ENCODE measurements at places on chromosomes 4 and X. TPM values are rescaled to one million over a fixed set of nuclear protein-coding genes. Genes with fewer than 3 reads are reported as not detected.

GRCh38 chrX:130552444-130553073, 150.8 kb downstream of the RBMX2 start:
- DNase-seq: no peak

DKC1 gene
- 17.9 TPM for total RNA-seq

DNA sequence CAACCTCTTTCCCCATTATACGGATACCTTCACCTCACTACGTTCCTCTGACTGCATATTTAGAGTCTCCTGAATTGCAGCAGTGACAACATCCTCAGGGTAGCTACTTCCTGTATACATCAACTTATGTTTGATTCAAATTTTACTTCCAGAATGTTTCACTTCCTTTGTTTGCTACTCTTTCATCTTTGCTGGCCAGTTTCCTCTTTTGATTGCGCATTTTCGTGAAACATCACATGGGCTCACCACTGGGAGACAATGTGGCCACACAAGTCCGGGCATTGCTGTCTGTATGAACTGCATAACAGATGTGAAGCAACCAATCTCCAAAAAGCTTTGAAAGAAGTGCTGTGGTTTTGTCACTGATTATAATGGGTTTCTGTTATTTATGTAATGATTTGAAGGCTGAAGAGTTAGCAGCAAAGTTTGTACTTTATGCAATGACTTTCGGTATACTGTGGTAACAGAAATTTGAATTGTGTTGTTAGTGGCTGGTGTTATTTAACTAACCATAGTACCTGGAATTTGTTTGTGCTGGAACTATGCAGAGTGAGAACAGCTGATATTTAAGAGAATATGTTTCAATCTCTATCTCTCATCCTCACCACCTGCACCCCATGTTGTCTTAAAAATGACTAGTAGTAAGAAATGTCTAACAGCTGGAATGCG, 7.4 kb downstream of the SNCA start:
- no peak for DNase-seq

DNA sequence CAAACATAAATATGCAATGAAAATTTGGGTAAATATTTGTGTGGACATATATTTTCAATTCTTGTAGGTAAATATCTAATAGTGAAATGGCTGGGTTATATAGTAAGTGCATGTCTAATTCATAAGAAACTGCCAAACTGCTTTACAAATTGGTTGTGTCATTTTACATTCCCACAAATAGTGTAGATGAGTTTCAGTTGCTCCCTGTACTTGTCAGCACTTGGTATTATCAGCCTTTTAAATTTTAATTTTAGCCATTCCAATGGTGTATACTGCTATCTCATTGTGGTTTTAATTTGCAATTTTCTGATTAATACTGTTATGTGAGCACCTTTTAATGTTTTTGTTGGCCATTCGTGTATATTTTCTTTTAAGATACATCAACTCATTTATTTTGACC, 23.1 kb upstream of the GABRE start:
- no peak for DNase-seq

DNA sequence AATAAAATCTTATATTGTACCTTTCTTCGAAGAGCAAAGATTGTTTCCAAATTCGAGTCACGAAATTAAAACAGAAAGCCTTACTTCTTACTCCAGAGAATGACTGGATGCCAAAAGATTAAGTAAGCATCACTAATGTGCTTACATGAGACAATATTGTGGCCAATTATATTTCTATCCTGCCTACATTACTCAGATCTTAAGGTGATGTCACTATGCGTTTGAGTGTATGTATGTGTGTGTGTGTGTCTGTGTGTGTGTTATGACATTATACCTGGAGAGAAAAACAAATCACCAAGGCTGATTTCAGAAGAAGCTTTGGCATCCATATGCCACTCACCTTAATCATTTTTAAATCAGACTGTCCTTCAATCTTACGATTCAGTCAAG, 556.3 kb downstream of the PPARGC1A start:
- DNase-seq: no peak

DNA sequence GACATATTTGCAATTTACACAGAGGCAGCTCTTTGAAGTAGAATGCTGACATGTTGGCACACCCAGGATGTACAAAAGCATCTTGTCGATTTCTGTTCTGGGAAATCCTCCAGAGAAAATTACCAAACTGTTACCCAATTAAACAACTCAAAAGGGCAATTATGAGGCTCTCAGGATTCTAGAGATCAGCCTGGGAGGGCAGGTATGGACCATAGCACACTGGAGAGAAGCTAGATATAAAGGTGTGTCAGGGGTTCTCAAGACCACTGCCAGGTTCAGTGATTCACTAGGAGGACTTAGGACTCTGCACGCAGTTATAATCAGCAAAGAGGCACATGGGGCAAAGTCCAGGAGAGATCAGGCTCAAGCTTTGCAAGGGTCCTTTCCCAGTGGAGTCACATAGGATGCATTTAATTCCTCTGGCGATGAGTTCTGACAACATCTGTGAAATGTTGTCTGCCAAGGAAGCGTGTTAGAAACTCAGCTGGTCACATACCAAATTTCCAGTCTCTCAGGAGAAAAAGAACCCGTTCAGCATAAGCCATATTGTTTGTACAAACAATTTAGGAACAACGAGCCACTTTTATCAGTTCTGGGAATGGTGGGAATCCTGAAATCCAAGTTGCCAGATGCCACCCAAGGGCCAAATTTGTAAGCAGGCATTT, 100.8 kb downstream of the SYTL5 start:
- no peak for DNase-seq

MND1 gene
- 1.0 TPM for total RNA-seq

ARX gene
- total RNA-seq: 1.0 TPM

- DNase-seq: no peak
Observed at GRCh38 chr4:171650543-171650942, 162.7 kb upstream of the GALNTL6 start.

CEP44 gene
- 13.2 TPM for total RNA-seq

DNA sequence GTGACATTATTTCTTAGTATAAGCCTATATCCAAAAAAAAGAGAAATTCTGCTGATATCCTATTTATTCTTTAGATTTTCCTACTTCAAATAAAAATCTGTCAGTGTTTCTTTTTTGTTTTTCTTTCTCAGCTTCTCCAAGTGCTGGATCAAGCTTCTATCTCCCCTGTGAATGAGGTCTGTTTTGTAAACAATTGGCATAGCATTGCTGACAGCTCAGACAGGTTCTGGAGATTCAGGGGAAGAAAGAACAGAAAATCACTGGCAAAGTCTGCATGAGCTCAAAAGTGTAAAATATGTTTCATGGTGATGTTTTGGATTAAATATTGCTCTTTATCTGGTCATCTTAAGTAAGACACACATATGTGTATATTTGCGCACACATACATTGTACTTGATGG, 492.0 kb upstream of the IGFBP7 start:
- no peak for DNase-seq

Measured in body of pancreas (tissue), 4 donors.